Activated T-cell treated with anti-CD3 and anti-CD28 coated beads, Interleukin-2, amount 50 U/mL, for 72 hours (primary cell): ENCODE measurements at places on chromosomes 7 and 10. TPM values are rescaled to one million over a fixed set of nuclear protein-coding genes. Genes with fewer than 3 reads are reported as not detected.

- no peak overlapping the region for H3K4me3 ChIP-seq
- peaks cover 25% of the 10 kb centered on the region for H3K27me3 ChIP-seq
- H3K27ac ChIP-seq: no peak overlapping the region
- no peak for DNase-seq
- H3K4me1 ChIP-seq: no peaks in the 10 kb centered on the region
Observed at GRCh38 chr10:77744245-77744644, 106.6 kb upstream of the KCNMA1 start.

The PON1 gene
- not detected for total RNA-seq

- no peaks in the 10 kb centered on the region for H3K27me3 ChIP-seq
- DNase-seq: no peak
- peaks cover 23% of the 10 kb centered on the region for H3K4me1 ChIP-seq
- H3K4me3 ChIP-seq: no peak overlapping the region
Observed at GRCh38 chr10:97575127-97575668, 2.6 kb downstream of the ANKRD2 start.

GRCh38 chr7:108263425-108263824, 133.3 kb upstream of the LAMB4 start:
- no peaks in the 10 kb centered on the region for H3K4me1 ChIP-seq
- no peak overlapping the region for H3K4me3 ChIP-seq
- no peaks in the 10 kb centered on the region for H3K36me3 ChIP-seq

GRCh38 chr7:40680657-40681056, 545.9 kb downstream of the SUGCT start:
- no peaks in the 10 kb centered on the region for H3K4me1 ChIP-seq
- no peaks in the 10 kb centered on the region for H3K36me3 ChIP-seq
- no peaks in the 10 kb centered on the region for H3K27me3 ChIP-seq

GRCh38 chr10:121845044-121845784, 82.6 kb downstream of the ATE1 start:
- H3K27me3 ChIP-seq: no peaks in the 10 kb centered on the region
- DNase-seq: no peak
- H3K4me1 ChIP-seq: peaks cover 18% of the 10 kb centered on the region
- H3K4me3 ChIP-seq: no peak overlapping the region

DNA sequence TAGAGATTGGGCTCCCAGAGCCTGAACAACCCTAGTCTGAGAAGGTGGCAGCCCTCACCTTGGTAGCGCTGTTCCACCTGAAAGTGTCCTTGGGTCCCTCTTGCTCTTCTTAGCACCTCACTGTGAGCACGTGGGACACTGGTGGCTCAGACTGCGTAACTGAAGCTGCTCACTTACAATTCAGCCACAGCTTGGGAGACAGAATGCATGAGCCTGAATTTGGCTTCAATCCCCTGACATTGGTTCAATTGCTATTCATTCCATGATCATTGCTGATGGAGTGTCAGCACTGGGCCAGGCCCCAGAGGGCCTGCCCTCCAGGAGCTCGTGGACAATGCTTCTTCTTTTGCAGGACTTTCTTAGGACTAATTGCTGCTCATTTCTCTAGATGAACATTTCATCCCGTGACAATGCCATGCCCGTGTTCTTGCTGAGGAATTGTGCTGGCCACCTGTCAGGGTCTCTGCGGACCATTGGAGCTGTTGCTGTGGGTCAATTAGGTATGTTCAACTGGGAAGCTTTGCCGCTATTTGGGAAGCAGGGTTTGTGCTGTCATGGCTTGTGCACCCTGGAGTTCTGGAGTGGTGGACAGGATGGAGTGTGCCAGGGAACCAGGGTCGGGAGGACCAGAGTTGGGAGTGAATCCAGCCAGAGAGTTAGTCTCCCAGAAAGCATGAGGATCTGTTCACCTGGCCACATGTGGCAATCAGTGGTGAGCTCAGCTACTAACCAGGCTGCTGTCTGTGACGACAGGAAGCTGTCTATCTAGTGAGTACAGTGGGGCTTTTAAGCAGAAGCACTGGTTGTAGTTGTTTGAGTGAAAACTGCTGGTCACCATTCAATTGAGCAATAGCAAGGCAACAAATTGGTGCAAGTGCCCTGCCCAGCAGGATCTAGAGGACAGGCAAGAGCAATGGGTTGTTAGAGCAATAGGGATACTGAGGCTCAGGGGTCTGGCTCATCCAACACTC, 105.1 kb downstream of the WDFY4 start:
- peaks cover 5% of the 10 kb centered on the region for H3K4me1 ChIP-seq
- no peaks in the 10 kb centered on the region for H3K36me3 ChIP-seq
- DNase-seq: no peak
- no peak overlapping the region for H3K4me3 ChIP-seq

The HKDC1 gene
- 0.62 TPM for total RNA-seq
